ENCODE measurements at places on chromosomes 16 and 17.

GRCh38 chr17:75394332-75394918, 11.1 kb downstream of the GRB2 start:
- DNase-seq: no peak

DNA sequence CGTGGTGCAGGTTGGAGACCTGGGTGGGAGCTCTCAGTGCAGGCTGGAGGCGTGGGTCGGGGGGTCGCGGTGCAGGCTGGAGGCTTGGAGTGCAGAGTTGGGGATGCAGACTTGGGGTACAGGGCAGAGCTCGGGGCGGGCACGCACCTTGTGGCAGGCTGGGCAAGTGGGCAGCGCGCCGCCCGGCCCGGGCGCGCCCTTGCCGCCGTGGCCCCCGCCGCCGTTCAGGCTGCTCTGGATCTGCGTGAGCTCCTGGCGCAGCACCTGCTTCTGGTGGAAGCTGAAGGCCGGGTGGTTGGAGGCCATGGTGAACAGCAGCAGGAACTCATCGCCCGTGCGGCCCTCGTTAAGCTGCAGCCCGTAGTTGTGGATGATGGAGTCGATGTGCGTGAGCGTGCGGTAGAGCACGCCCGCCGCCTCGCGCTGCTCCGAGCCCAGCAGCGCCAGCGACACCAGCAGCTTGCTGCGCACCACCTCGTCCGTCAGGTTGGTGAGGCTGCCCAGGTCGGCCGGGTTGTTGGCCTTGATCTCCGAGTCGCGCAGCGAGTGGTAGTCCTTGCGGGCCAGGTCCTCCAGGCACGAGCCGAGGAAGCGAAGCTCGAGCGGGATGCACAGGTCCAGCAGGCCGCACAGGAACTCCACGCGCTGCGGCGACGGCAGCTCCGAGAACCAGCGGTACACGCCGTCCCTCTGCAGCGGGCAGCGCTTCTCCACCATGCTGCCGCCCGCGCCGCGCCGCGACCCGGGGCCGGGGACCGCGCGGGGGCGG, 1.1 kb downstream of the ZCCHC14 start:
- DNase-seq: no peak

DNA sequence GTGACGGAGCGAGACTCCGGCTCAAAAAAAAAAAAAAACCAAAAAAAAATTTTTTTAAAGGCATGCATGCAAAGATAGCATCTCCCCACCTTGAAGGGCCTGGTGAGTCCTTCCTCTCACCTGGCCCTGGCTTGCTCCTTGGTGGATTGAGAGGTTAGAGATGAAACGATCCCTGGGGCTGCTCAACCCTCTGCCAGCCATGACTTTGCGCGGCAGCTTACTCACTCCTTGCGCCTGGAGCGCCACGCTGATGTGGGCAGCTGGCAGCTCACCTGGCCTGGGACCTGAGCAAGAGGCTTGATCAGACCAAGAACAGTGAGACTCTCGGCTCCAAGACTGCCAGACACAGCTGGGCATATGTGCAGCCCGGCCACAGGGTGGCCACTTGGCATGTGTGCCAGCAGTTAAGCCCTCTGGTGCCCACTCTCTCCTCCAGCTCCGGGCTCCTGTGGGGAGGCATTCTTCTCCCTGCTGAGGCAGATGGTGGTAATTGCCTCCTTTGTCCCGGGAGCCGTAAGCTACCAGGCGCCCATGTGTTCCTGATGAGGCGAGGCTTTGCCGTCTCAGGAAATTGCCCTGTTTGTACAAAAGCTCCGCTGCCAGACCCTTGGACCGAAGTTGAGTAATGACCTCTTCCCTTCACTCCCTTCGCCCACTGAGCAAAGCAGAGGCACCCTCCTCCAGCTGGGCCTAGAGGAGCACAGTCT, 5.1 kb upstream of the EVPL start:
- DNase-seq: no peak

DNA sequence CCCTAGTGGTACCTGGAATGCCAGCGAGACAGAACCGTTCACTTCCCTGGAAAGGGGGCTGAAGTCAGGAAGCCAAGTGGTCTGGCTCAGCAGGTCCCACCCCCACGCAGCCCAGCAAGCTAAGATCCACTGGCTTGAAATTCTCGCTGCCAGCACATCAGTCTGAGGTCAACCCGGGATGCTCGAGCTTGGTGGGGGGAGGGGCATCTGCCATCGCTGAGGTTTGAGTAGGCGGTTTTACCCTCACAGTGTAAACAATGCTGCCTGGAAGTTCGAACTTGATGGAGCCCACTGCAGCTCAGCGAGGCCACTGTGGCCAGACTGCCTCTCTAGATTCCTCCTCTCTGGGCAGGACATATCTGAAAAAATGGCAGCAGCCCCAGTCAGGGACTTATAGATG, 464.7 kb upstream of the TOM1L1 start:
- DNase-seq: no peak

DNA sequence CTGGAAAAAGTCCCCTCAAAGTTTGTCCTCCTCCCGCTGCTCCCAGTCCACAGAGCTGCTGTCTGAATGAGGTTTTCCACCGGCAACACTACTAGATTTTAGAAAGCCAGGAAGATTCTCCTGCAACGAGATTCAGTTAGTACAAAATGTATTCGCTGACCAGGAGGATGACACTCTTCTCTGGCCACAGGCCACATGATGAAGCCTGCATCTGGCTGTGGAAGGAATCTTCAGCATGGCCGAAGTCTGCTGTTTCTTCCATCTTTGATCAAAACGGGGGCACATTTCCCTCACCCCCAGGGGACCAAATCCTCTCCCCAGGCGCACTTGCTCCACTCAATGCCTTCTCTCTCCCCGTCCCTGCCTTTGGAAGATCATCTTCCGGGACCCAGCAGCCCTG, 215.8 kb upstream of the NLRP1 start:
- DNase-seq: no peak

DNA sequence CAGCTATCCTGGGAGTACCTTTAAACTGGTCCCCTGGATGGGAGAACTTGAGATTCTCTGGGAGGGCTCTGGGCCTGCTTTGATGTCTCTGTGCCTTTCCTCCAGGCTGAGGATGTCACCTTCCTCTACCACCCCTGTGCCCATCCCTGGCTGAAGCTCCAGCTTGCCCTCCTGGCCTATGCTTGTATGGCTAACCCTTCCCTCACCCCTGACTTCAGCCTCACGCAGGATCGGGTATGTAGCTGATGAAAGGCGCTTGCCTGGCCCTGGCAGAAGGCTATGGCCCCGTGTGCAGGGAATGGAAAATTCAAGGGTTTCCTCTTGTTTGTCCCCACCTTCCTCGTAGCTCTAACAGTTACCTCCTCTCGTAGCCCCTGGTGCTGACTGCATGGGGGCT, 3.0 kb downstream of the TP53I13 start:
- DNase-seq: no peak

DNA sequence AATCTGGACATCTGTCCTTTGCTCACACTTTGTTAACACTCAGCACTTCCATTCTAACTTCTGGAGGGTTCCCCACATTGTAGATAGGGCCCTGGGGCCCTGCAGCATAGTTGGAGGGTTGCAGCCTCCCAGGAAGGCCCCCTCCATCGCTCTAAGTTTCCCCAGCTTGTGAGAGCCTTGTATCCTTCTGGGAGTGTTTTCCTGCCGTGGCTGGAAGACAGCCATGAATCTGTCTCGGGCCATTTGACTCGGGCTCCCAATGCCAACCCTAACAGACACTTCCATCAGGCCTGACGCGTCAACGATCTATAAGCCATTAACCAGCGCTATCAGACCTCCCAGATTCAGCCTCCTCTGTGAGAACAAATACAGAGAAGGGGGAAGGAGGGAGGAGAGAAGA, 263.7 kb upstream of the RPL38 start:
- DNase-seq: no peak

- DNase-seq: no peak
Observed at GRCh38 chr16:11370084-11370931, 25.0 kb downstream of the RMI2 start.

DNA sequence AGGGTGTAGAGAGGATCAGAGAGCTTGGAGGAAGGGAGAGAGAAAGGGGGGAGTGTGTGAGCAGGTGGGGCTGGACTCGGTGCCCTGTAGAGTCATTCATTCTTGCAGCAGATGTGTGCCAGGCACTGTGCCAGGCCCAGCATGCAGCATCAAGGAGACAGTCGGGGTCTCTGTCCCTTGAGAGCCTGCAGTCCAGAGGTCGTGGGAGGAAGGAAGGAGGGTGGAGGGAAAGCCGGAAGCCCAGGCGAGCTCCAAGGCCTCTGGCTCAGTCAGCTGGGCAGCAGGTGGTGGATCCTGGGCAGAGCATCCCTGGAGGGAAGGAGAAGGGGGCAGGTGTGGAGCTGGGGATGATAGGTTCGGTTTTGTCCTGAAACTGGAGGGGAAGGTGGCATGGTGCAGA, 27.5 kb downstream of the EPN2 start:
- DNase-seq: no peak

- no peak for DNase-seq
Observed at GRCh38 chr16:1426734-1427471, 4.0 kb upstream of the PERCC1 start.

- DNase-seq: no peak
Observed at GRCh38 chr17:59884861-59885260, 7.9 kb downstream of the TUBD1 start.

- no peak for DNase-seq
Observed at GRCh38 chr16:54722210-54722676, 208.4 kb upstream of the IRX5 start.

GRCh38 chr17:7250695-7251627, 573 bp downstream of the CTDNEP1 start:
- no peak for DNase-seq

GRCh38 chr17:31140111-31140510, 45.3 kb downstream of the NF1 start:
- no peak for DNase-seq

DNA sequence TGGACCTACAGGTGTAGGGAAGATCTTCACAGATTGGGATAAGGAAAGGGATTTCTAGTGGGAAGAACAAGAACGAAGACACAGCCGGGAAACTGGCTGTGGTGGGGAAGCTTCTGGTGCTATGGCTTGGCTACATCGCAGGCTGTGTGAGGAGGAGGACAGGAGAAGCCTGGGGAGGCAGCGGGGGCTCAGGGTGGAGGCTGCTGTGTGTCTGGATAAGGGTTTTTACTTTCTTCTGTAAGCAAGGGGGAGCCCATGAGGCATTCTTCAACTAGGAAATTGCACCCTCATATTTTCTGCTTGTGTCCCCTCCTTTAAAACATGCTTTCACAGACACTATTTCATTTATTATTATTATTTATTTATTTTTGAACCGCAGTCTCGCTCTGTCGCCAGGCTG, 2.9 kb upstream of the RHBDF2 start:
- no peak for DNase-seq

Data from activated CD4-positive, alpha-beta T cell treated with anti-CD3 and anti-CD28 coated beads, Interleukin-2, amount 50 U/mL, for 1 hour (primary cell).